Thyroid gland (tissue), 4 donors: ENCODE measurements at places on chromosomes 13 and 19. TPM values are rescaled to one million over a fixed set of nuclear protein-coding genes. Genes with fewer than 3 reads are reported as not detected.

Gene NFIX
- 38.8 TPM for total RNA-seq

Gene ZNF492
- total RNA-seq: 0.59 TPM

Gene ZNF583
- total RNA-seq: 6.5 TPM

Gene TSSK6
- 7.7 TPM for total RNA-seq

Gene CEACAM7
- not detected for total RNA-seq

Gene PPP1R37
- 47.5 TPM for total RNA-seq

Gene MYO1F
- total RNA-seq: 5.2 TPM

Gene CNFN
- total RNA-seq: 1.0 TPM

Gene NDUFA11
- 115 TPM for total RNA-seq

Gene BRCA2
- 0.56 TPM for total RNA-seq

Gene KL
- 1.4 TPM for total RNA-seq

Gene CEACAM16
- total RNA-seq: 0.40 TPM

Gene FCER2
- total RNA-seq: not detected

Gene SLITRK6
- 0.11 TPM for total RNA-seq

Gene TNFSF9
- not detected for total RNA-seq

Gene CD70
- total RNA-seq: not detected

Gene UBL3
- 79.0 TPM for total RNA-seq

Gene C1QTNF9B
- not detected for total RNA-seq

Gene KASH5
- 1.3 TPM for total RNA-seq

Gene RYR1
- total RNA-seq: 1.6 TPM

Gene SLC10A2
- total RNA-seq: not detected

Gene SLC25A42
- total RNA-seq: 43.9 TPM

Gene ZNF700
- total RNA-seq: 14.8 TPM

Gene PDX1
- not detected for total RNA-seq

Gene EFNB2
- total RNA-seq: 22.5 TPM

Gene PRTN3
- not detected for total RNA-seq

Gene SYT5
- not detected for total RNA-seq

Gene PTH2
- not detected for total RNA-seq

Gene IQCN
- total RNA-seq: 5.7 TPM

Gene FXYD7
- 1.6 TPM for total RNA-seq
